ENCODE measurements at places on chromosomes 1 and 21.
A peak's percentile ranks its signal among the peaks of the same experiment; 100 is the strongest.

GRCh38 chr1:80066060-80066459 lies 1059.5 kb upstream of the ADGRL4 start:
- no peaks in the 10 kb centered on the region for H3K27me3 ChIP-seq
- no peaks in the 10 kb centered on the region for H3K4me1 ChIP-seq
- no peak overlapping the region for H3K4me3 ChIP-seq
- H3K36me3 ChIP-seq, result no peaks in the 10 kb centered on the region

GRCh38 chr1:177645491-177646190 lies 324.2 kb downstream of the SEC16B start:
- no peaks in the 10 kb centered on the region for H3K27me3 ChIP-seq
- H3K36me3 ChIP-seq, result no peaks in the 10 kb centered on the region
- no peak overlapping the region for H3K4me3 ChIP-seq
- no peak for DNase-seq
- H3K4me1 ChIP-seq, result no peaks in the 10 kb centered on the region

GRCh38 chr1:97877307-97877706 lies 43.5 kb downstream of the DPYD start:
- no peaks in the 10 kb centered on the region for H3K4me1 ChIP-seq
- DNase-seq, result no peak
- H3K27me3 ChIP-seq, result no peaks in the 10 kb centered on the region
- H3K36me3 ChIP-seq, result peaks cover 4% of the 10 kb centered on the region
- H3K27ac ChIP-seq, result no peak overlapping the region
- H3K4me3 ChIP-seq, result no peak overlapping the region

GRCh38 chr21:42366292-42367010 lies at the start of gene TFF1:
Gene TFF1, minus strand, starts transcription at chr21:42366535. Its CDS starts 40 bp downstream, at chr21:42366495.
- H3K4me3 ChIP-seq, result no peak within 1 kb of the TSS
- no peaks in the 10 kb centered on the region for H3K36me3 ChIP-seq
- H3K27me3 ChIP-seq, result peaks cover 34% of the 10 kb centered on the region

DNA sequence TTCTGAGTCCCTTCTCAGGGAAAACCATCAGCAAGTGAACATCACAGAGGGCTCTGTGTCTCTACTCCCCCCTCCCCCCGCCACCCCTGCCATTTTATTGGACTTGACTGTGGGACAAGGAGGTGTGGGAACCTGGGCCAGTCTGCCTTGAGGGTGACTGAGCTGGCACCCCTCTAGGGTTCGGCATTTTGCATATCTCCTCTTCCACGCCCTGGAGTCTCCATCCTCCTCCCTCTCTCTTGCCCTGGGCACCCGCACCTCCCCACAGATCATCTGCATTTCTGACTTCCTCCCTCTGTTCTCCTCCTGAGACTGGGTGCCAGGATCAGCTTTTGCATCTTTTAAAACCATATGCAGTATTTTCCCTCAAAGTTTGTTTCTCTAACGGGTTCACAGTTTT lies 107.1 kb upstream of the ERRFI1 start:
- H3K36me3 ChIP-seq, result no peaks in the 10 kb centered on the region
- DNase-seq, result no peak
- H3K4me3 ChIP-seq, result no peak overlapping the region

- H3K27ac ChIP-seq, result no peak overlapping the region
- H3K36me3 ChIP-seq, result no peaks in the 10 kb centered on the region
- no peak for DNase-seq
- H3K4me3 ChIP-seq, result no peak overlapping the region
Measured at GRCh38 chr1:53183095-53183990, 13.3 kb upstream of the CPT2 start.

- H3K27me3 ChIP-seq, result peaks cover 21% of the 10 kb centered on the region
- DNase-seq, result no peak
- H3K27ac ChIP-seq, result peak overlapping the region; percentile 57
- peaks cover 70% of the 10 kb centered on the region for H3K4me1 ChIP-seq
- peaks cover 17% of the 10 kb centered on the region for H3K36me3 ChIP-seq
- H3K4me3 ChIP-seq, result peak overlapping the region; percentile 83
Measured at GRCh38 chr1:1061682-1062345, 12.3 kb downstream of the RNF223 start.

- peaks cover 65% of the 10 kb centered on the region for H3K27me3 ChIP-seq
- DNase-seq, result no peak
- no peaks in the 10 kb centered on the region for H3K36me3 ChIP-seq
- H3K4me1 ChIP-seq, result peaks cover 4% of the 10 kb centered on the region
- H3K4me3 ChIP-seq, result no peak overlapping the region
Measured at GRCh38 chr1:233614173-233614742, 352 bp downstream of the KCNK1 start.

DNA sequence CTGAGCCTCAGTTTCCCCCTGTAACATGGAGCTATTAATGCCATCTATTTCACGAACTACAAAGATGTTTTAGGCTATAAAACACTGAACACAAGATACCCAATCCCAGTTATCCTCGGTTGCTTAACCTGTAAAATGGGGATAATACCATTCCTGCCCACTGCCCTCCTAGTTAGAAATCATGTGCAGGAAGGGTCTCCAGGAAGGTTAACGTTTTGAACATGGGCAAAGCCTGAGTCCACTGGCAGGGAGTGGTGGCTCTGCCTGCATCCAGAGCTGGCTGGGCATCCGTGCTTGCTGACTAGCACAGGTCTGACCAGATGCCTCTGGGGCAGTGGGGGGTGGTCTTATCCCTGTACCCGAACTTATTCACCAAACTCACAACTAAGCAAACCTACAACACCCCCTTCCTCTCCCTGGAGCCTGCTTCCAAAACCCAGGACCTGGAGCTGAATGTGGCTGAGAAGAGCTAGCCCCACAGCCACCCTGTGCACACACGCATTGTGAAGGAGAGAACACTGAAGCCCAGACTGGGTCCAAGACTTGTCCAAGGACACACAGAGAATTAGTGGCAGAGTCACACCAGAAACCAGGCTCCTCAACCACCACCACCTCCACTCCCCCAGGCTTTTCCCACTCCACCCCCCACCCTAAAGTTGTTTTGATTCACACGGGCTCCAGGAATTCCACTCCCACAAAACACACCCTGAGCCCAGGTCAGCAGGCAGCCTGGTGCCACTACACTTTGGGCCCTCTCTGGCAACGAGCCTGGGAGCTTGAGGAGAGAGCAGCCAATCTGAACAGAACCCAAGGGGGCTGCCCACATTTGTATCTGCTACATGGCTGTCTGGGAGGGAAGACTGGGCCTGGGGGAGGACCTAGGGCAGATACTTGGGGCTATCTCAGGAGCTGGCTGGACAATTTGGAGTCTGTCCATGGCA lies 1.6 kb downstream of the E2F2 start:
- peak overlapping the region; percentile 62 for H3K27ac ChIP-seq
- H3K36me3 ChIP-seq, result no peaks in the 10 kb centered on the region
- peak overlapping the region; percentile 73 for H3K4me3 ChIP-seq
- no peaks in the 10 kb centered on the region for H3K27me3 ChIP-seq
- peaks cover 82% of the 10 kb centered on the region for H3K4me1 ChIP-seq

DNA sequence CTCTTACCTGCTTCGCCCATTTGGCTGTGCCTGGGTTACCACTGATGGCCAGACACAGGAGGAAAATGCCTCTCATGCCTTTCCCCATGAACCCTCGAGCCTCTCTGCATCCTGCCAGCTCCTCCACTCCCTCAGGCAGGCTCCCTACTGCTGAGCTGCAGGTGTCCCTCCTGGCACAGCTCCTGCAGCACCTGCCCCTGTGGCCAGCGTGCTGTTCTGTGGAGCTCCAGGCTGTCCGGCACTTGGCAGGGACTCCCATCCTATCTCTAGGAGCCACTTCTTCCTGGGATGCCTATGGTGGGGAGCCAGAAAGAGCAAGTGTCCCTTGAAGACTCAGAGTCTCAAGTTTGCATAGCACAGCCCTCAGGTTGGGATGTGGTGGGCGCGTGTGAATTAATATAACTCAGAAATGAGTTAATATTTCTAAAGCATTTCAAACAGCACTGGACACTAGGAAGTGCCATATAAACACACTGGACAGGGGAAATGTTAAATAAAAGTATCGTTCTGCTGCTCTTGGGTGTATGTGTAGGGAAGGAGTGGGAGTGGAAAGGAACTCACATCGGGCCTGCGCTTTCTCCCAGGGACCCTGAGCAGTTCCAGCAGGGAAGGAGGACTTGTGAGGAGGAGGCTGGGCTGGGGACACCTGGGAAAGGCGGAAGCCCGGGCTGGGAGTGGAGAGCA lies 2.7 kb downstream of the LRRC71 start:
- H3K36me3 ChIP-seq, result no peaks in the 10 kb centered on the region
- H3K4me1 ChIP-seq, result peaks cover 33% of the 10 kb centered on the region
- H3K27ac ChIP-seq, result no peak overlapping the region
- peaks cover 66% of the 10 kb centered on the region for H3K27me3 ChIP-seq
- no peak for DNase-seq

- no peak for DNase-seq
- no peak overlapping the region for H3K4me3 ChIP-seq
- H3K4me1 ChIP-seq, result peaks cover 2% of the 10 kb centered on the region
- H3K27ac ChIP-seq, result no peak overlapping the region
- no peaks in the 10 kb centered on the region for H3K36me3 ChIP-seq
- H3K27me3 ChIP-seq, result no peaks in the 10 kb centered on the region
Measured at GRCh38 chr1:91683598-91683951, 182.9 kb downstream of the CDC7 start.

DNA sequence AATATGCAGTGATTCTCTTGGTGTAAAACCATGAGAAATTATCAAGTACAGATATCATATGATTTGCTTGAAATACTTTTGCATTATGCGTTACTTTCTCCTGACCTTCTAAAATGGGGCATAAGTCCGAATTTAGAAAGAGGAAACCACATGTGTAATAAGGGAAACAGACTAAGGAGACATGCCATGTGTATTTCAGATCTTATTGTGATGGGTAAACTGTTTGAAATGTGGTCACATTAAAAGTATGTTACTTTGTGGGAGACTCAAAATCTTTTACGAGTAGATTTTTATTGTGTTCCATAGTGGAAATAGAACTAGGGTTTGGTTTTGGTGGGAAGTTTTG lies 173.0 kb downstream of the NFIA start:
- no peaks in the 10 kb centered on the region for H3K36me3 ChIP-seq
- DNase-seq, result no peak
- H3K4me3 ChIP-seq, result peak overlapping the region; percentile 68

- H3K36me3 ChIP-seq, result peaks cover 76% of the 10 kb centered on the region
- H3K27me3 ChIP-seq, result no peaks in the 10 kb centered on the region
- no peak for DNase-seq
- H3K4me3 ChIP-seq, result peak overlapping the region; percentile 15
Measured at GRCh38 chr1:27885114-27885528, 12.8 kb downstream of the THEMIS2 start.

DNA sequence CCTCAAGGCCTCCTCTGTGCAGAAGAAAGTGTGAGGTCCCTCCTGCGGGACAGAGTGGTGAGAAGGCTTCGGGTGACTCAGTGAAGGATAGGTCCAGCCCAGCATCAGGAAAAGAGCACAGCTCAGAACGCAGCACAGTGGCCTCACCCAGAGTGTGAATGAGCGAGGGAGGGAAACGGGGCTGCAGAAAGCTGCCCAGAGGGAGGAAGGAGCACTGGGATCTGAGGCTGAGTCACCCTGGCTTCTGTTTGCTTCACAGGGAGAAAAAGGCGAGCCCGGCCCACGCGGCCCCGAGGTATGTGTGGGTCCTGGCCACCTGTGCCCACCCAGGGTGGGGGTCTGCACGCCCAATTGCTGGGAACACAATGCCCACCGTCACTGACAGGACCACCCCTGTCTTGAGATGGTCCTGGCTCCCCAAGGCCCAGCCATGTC lies 24.3 kb downstream of the COL6A2 start:
- H3K36me3 ChIP-seq, result no peaks in the 10 kb centered on the region
- DNase-seq, result no peak
- H3K4me3 ChIP-seq, result no peak overlapping the region
- no peak overlapping the region for H3K27ac ChIP-seq
- H3K4me1 ChIP-seq, result no peaks in the 10 kb centered on the region

- no peaks in the 10 kb centered on the region for H3K27me3 ChIP-seq
- H3K27ac ChIP-seq, result no peak overlapping the region
- peaks cover 43% of the 10 kb centered on the region for H3K36me3 ChIP-seq
- no peak for DNase-seq
Measured at GRCh38 chr21:34187935-34188334, 114.6 kb downstream of the MRPS6 start.

DNA sequence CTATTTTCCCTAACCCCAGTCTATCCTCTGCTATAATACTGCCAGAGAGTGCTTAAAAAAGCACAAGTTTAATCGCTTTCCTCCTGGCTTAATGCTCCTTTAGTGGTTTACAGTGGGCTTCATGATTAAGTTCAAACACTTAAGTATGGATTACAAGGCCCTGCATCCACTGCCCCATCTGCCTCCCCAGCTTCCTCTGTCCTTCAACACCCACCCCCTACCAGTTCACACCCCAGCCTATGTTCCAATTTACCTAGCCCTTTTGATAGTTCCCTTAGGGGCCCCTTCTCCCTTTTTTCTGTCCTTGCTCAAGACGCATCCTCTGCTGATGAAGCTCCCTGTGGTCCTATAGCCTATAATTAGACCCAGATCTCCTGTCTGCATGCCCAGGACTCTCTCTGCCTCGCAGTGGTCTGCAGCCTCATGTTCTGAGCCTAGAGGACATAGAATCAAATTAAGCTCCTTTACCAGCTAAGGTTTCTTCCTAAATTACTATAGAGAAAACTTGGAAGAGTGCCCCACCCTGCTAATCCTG lies 212.5 kb downstream of the FGGY start:
- H3K27ac ChIP-seq, result no peak overlapping the region
- no peaks in the 10 kb centered on the region for H3K27me3 ChIP-seq
- no peak overlapping the region for H3K4me3 ChIP-seq
- DNase-seq, result no peak
- peaks cover 14% of the 10 kb centered on the region for H3K4me1 ChIP-seq

DNA sequence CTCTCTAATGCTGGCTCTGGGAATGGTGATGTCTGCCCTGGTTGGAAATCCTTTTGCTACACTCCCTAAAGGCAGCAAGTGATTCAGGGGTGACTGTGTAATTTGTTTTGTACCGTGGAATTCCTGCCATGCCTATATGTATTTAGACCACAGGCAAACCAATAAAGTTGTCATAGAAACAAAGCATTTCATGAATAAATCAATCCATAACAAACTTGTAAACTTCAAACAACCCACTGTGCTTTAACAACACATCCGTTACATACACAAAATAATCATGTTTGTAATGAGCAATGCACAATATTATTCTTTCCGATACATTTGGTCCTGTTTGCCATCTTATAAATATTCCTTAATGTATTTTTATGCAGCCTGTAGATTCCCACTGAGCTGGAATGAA lies 330.3 kb upstream of the SNX7 start:
- H3K4me3 ChIP-seq, result no peak overlapping the region
- DNase-seq, result no peak
- no peaks in the 10 kb centered on the region for H3K27me3 ChIP-seq
- no peak overlapping the region for H3K27ac ChIP-seq

GRCh38 chr1:225748529-225748928 lies 29.1 kb upstream of the SRP9 start:
- H3K4me1 ChIP-seq, result no peaks in the 10 kb centered on the region
- DNase-seq, result no peak
- no peaks in the 10 kb centered on the region for H3K36me3 ChIP-seq

Data from stimulated activated naive B cell treated with anti-CD40 and anti-IgM and Interleukin-4, amounts not matched to agents 10 μg/mL and 1 μg/mL and 100 μg/mL, for 72 hours (primary cell).